SJSA1 (cell line): ENCODE measurements at places on chromosomes 13 and 19. TPM values are rescaled to one million over a fixed set of nuclear protein-coding genes. Genes with fewer than 3 reads are reported as not detected.

DNA sequence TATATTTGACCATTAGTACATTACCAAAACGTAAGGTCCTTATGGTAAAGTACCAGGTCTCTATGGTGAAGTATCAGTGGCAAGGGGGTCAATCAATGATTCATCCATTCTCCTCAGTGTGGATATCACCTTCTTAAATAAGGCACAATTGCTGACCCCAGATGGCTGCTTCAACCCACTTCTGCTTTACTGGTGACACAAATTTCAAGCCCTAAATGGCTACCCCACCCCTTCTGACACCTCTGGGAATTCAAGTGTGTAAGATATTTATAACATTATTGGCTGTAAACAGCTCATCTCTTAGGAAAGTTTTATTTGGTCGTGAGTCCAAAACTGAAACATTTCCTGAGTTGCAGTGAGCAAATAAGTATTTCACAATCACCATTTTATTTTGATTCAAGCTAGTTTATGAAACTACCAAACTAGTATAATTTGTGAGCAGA is 7.9 kb upstream of the WBP4 start:
- H3K27ac ChIP-seq = no peak overlapping the region
- H3K4me1 ChIP-seq = peaks cover 19% of the 10 kb centered on the region
- H3K27me3 ChIP-seq = no peaks in the 10 kb centered on the region
- no peak for DNase-seq

DNA sequence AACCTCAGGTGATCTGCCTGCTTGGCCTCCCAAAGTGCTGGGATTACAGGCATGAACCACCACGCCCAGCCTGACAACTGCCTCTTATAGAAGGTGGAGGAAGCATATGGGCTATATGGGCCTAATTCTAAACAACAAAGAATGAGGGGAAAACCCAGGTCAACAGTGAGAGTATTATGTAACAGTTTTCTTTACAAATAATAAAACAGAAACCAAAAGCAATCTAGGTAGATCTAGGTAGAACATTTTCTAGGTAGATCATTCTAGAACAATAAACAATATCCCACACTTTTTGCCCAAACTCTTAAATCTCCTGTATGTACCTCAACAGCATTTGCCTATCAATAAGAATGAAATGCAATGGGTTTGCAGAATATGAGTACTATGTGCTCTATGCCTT is 267.4 kb downstream of the ABCC4 start:
- H3K27me3 ChIP-seq = no peaks in the 10 kb centered on the region
- no peaks in the 10 kb centered on the region for H3K4me1 ChIP-seq
- no peaks in the 10 kb centered on the region for H3K36me3 ChIP-seq
- H3K27ac ChIP-seq = no peak overlapping the region
- no peak overlapping the region for H3K4me3 ChIP-seq
- no peak for DNase-seq

DNA sequence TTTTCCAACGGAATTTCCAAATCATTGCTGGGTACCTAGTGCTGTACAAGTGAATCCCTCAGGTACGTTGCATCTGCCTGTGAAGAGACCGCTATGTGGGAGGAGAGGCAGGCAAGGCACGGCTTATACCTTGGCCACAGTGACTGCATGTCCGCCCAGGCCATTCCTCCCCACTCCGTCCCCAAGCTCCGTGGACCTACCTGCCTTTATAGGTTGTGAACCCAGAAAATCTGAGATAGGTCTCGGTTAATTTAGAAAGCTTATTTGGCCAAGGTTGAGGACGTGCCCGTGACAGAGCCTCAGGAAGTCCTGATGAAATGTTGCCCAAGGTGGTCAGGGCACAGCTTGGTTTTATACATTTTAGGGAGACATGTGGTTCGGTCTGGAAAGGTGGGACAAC is 218.5 kb upstream of the TSHZ3 start:
- no peak overlapping the region for H3K27ac ChIP-seq
- DNase-seq = no peak
- peaks cover 4% of the 10 kb centered on the region; the same call in 1 of the 2 replicates for H3K4me1 ChIP-seq
- no peak overlapping the region for H3K4me3 ChIP-seq

ZNF534 gene
- total RNA-seq = not detected in 2 replicates

MAP3K10 gene
- total RNA-seq = 6.6 and 7.4 TPM in 2 replicates

ATP4A gene
- not detected in 2 replicates for total RNA-seq

ICAM5 gene
- total RNA-seq = 0.38 and 0.79 TPM in 2 replicates

DNA sequence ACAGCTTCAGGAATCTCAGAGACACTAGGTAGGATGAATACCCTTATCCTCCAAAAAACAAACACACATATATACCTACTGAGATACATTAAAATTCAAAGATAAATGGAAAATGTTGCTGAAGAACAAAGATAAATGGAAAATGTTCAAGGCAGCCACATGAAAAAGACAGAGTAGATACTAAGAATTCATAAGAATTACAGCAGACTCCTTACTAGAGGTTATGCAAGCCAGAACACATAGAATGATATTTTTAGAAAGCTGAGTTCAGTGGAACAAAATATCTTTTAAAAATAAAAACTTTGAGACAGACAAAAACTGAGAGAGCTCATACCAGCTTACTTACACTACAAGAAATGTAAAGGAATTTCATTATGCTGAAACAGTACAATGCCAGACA is 35.6 kb downstream of the UCHL3 start:
- no peak for DNase-seq
- no peaks in the 10 kb centered on the region for H3K27me3 ChIP-seq
- no peak overlapping the region for H3K4me3 ChIP-seq
- no peak overlapping the region for H3K27ac ChIP-seq
- H3K36me3 ChIP-seq = peaks cover 2% of the 10 kb centered on the region; the same call in 1 of the 2 replicates
- no peaks in the 10 kb centered on the region for H3K4me1 ChIP-seq

GRCh38 chr19:13017306-13018034 is 22.2 kb downstream of the NFIX start:
- DNase-seq = no peak
- no peak overlapping the region for H3K27ac ChIP-seq
- H3K4me3 ChIP-seq = no peak overlapping the region

FXYD3 gene
- total RNA-seq = not detected in 2 replicates

- no peak overlapping the region for H3K27ac ChIP-seq
- no peaks in the 10 kb centered on the region for H3K27me3 ChIP-seq
These were observed 177.3 kb downstream of the PCDH9 start for GRCh38 chr13:67052550-67053490.

- DNase-seq = no peak
- no peaks in the 10 kb centered on the region for H3K36me3 ChIP-seq
- H3K27me3 ChIP-seq = no peaks in the 10 kb centered on the region; the same call in 1 of the 2 replicates
These were observed 942.9 kb upstream of the PCDH20 start for GRCh38 chr13:62358646-62358932.

ZNF154 gene
- total RNA-seq = 0.91 and 0.92 TPM in 2 replicates

MISP gene
- total RNA-seq = 0.11 TPM in 1 of 2 replicates, not detected in the other

DNA sequence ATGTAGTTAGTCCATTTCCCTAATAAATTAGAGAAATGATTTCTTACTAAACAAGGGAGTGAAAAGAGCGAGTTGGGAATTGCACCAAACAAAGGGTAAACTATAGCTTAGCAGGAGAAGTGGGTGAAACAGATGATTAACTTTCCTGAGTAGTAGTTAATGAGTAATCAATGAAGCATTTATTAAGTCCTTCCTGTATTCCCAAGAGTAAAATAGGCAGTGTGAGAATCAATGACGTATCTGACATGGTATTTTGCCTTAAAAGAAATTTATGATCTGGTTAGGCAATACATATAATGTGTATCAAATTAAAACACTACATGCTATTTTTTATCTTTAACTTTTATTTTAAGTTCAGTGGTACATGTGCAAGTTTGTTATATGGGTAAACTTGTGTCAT is 142.8 kb downstream of the KLF5 start:
- no peaks in the 10 kb centered on the region for H3K27me3 ChIP-seq
- H3K4me3 ChIP-seq = no peak overlapping the region
- no peak overlapping the region for H3K27ac ChIP-seq
- H3K36me3 ChIP-seq = no peaks in the 10 kb centered on the region
- no peak for DNase-seq

DNA sequence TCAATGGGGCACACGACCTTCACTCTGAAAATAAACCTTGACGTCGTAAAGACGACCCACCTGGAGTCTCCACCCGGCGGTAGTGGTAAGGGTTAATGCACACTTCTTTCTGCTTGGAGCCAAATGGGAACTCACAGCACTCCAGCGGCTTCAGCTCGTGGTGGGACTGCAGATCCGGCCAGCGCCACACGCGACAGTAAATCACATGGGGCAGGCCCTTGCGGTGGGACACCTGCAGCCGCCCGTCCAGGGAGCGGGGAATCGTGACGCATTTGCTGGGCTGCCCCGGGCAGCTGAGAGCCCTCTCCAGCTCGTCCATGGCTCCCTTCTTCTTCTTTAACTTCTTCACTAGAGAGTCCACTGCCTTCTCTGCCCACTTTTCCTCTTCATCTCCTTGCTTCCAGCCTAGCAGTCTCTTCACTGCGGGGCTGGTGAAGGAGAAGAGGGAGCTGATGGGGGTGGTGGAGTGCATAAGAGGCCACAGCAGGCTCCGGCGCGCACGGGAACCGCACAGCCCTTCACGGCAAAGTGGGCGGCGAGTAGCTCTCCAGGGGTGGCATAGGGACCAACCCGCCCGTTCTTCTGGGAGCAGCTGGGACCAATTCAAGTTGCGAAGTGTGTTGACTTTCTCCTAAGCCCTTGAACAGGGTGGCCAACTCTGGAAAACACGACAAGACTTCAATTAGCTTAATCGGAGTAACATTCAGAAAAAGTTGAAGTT is 40.7 kb downstream of the SMAD9 start:
- no peak for DNase-seq
- peaks cover 19% of the 10 kb centered on the region for H3K36me3 ChIP-seq
- no peak overlapping the region for H3K4me3 ChIP-seq
- no peaks in the 10 kb centered on the region for H3K27me3 ChIP-seq
- H3K27ac ChIP-seq = no peak overlapping the region
- peaks cover 22% of the 10 kb centered on the region for H3K4me1 ChIP-seq

- H3K27me3 ChIP-seq = no peaks in the 10 kb centered on the region
- peaks cover 12% of the 10 kb centered on the region for H3K4me1 ChIP-seq
- no peak overlapping the region for H3K4me3 ChIP-seq
These were observed 3.0 kb upstream of the AKAP8L start for GRCh38 chr19:15421721-15422260.

GRCh38 chr13:77298426-77298825 is 28.5 kb downstream of the MYCBP2 start:
- no peak overlapping the region for H3K4me3 ChIP-seq
- peaks cover 12% of the 10 kb centered on the region for H3K36me3 ChIP-seq
- no peak overlapping the region for H3K27ac ChIP-seq
- H3K4me1 ChIP-seq = peaks cover 35% of the 10 kb centered on the region
- no peak for DNase-seq

KCNJ14 gene
- 0.53 and 0.55 TPM in 2 replicates for total RNA-seq

C1QTNF9B gene
- total RNA-seq = 0.08 TPM in 1 of 2 replicates, not detected in the other

GRCh38 chr13:95411428-95412040 is 110.3 kb upstream of the ABCC4 start:
- H3K4me1 ChIP-seq = no peaks in the 10 kb centered on the region
- no peak for DNase-seq
- no peaks in the 10 kb centered on the region for H3K27me3 ChIP-seq
- no peaks in the 10 kb centered on the region for H3K36me3 ChIP-seq
- no peak overlapping the region for H3K4me3 ChIP-seq

TEX101 gene
- total RNA-seq = not detected in 2 replicates

RXFP2 gene
- 0.16 TPM in 1 of 2 replicates, not detected in the other for total RNA-seq

DNA sequence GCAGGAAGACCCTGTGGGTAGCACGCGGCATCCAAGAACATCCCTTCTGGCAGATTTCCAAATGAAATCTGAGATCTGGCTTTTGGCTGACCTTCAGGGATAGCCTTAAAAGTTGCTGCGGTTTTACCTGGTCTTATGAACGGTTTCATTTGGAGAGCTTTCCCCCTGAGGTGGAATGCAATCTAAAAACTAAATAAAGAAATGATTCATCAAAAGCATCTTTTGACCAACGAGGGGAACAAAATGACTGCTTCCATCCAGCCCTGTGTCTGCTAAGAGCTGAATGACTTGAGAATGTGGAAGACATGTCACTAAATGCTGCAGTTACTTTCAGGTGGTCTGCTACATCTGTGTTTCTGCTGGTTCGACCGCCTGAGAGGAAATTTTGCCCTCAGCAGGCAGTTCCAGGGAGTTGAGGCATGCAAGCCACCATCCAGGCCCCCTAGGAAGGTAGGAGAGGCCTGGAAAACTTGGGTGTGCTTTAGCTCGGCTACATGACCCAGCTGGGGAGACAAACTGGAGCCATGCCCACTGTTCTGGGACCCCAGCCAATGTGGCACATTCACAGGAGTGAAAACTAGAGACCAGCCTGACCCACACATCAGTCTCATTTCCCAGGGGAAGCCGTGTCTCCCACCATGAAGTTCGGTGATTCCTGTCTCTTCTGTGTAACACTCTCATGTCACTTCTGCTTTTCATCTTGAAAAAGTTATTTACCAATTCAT is 175.1 kb upstream of the KL start:
- no peak for DNase-seq
- H3K27ac ChIP-seq = no peak overlapping the region
- H3K4me3 ChIP-seq = no peak overlapping the region

DNA sequence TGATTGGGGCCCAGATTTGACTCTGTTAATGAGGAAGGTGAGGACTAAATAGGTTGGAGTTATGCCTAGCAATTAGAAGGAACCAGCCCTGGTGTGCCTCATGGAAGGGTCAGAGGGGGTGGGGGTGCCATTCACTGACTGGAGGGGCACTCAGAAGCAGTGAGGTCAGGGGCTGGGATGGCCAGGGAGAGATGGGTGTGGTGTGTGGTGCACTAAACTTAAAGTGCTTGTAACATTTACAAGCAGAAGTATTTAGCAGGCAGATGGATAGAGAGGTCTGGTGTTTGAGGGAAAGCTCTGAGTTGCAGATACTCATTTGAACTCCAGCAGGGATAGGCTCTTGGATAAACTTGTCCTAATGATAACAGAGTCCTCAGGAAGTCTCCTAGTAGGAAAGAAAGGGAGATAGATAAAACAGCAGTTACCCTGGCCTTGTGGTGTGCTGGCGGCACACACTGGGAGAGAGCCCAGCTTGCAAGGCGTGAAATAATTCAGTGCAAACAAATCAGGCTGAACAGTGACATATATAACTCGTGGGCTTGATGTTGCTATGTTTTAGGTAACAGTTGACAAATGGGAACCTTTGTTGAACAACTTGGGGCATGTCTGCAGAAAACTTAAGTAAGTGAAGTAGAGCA is 20.0 kb upstream of the UPF3A start:
- no peak overlapping the region for H3K27ac ChIP-seq
- peaks cover 92% of the 10 kb centered on the region for H3K36me3 ChIP-seq
- no peak overlapping the region for H3K4me3 ChIP-seq

DNA sequence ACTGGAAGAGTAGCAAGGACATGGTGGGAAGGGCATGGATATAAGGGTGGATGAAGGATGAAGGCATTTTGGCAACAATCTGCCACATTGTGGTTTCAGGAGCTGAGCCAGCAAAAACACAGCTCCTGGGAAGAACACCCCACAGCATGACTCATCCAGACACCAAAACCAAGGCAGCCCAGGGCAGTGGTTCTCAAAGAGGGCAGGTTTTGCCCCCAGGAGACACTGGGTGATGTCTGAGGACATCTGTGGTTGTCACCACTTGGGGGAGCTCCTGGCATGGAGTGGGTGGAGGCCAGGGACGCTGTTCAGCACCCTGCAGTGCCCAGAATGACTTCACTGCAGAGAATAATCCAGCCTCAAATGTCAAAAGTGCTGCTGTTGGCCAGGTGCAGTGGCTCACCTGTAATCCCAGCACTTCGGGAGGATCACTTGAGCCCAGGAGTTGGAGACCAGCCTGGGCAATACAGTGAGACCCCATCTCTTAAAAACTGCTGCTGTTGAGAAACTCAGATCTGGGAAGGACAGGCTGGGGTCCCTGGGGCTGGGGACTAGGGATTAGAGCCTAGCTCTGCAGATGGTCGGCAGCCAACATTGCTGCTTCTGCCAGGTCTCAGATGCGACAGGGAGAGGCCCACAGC is 16.1 kb downstream of the ZFR2 start:
- no peak overlapping the region for H3K4me3 ChIP-seq
- DNase-seq = peak; percentile 67
- H3K27ac ChIP-seq = no peak overlapping the region
- H3K4me1 ChIP-seq = peaks cover 6% of the 10 kb centered on the region
- 0 out of 2 replicates have a peak, but pooled peaks cover 2% of the 10 kb centered on the region for H3K27me3 ChIP-seq
- no peaks in the 10 kb centered on the region for H3K36me3 ChIP-seq
